HepG2 (cell line): ENCODE measurements at places on chromosomes 13 and 19. TPM values are rescaled to one million over a fixed set of nuclear protein-coding genes. Genes with fewer than 3 reads are reported as not detected.

Gene ZSCAN18
- 0.10 TPM in 1 of 2 replicates, not detected in the other for polyA plus RNA-seq

Gene SHC2
- polyA plus RNA-seq, result 18.3 and 35.8 TPM in 2 replicates

Gene C2CD4C
- polyA plus RNA-seq, result not detected in 2 replicates

Gene ZNF382
- 2.3 and 3.1 TPM in 2 replicates for polyA plus RNA-seq

Gene SIGLEC8
- polyA plus RNA-seq, result not detected in 2 replicates

Gene SIAH3
- not detected in 2 replicates for polyA plus RNA-seq

Gene ZNF85
- 0.85 and 1.1 TPM in 2 replicates for polyA plus RNA-seq

Gene KLHL1
- polyA plus RNA-seq, result 0.01 TPM in 1 of 2 replicates, not detected in the other
